AG08395 (cell line): ENCODE measurements at places on chromosomes 12 and 14.

DNA sequence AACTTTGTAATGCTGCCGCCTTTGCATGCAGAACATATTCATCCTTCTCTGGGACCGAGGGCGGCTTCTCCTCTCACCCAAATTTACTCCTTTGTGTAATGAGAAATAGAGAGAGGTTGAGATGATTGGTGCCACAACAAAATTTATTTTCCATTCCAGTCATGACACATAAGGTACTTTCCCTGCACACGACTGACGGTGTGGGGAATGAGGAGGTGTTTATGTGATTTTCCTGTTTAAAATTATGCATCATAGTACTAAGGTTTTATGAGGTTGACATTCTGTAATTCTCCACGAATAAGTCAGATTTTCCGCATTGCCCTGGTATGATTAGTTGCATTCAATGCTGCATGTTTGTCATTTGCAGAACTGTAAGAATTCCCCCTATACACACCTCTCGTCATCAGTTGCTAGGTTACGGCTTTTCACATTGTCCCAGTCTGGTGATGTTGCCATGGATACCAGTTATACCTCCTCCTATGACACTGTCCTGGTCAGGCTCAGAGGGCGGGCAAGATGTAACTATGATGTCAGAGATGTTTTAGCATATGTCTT is 23.1 kb downstream of the BICDL1 start:
- no peak for DNase-seq

DNA sequence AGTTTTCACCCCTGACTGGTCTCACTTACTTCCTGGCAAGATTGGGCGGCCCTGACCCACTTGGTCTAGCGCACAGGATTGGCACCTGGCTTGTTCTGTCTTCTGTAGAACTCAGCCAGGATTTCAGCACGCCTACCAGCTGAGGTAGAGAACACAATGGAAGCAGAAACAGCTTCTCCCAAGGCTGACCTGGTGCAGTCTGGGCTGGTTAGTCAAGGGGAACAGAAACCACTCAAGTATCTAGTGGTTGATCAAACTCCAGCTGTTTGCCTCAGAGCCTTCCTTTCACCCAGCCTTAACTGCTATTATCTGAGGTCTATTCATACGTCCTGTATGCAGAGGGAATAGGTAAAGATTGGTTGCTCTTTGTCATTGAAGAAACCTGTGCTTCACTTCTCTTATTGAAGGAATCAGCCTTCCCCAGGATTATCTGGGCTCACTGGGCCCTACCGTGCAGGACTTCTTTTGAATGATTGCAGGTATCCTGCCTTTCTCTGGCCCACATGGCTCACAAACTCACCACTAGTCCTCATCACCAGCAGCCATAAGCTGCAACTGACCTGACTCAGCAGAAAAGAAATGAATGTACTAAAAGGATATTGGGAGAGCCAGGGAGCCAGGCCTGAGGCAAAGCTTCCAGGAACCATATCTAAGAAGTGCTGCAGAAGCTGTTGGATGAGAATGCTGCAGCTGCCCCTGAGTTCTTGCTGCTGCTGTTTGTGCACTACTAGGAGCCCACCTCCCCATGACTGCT is 2.5 kb upstream of the PLEKHD1 start:
- DNase-seq: no peak

DNA sequence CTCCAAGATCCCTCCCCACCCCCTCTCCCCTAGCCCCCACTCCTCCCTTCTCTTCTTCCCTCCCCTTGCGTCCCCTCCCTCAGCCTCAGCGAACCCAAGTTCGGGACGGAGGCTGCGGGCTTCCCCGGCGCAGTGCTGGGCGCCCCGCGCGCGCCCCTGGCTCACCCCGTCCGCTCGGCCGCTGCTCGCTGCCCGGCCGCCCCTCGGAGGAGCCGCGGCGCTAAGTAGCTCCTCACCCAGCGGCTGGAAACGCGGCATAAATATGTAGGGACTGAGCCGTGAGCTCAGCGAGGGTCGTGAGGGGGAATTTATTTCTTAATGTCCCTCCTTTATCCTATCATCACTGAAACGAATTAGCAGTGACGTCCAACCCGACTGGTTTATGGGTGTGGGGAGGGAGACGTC is at the start of gene NOS1:
Gene NOS1, minus strand, starts transcription at position 280 of the 405 bp plus-strand sequence. CDS start 30,557 bp downstream, outside the sequence.
- no peak for DNase-seq

GRCh38 chr14:44971459-44971858 is 9.5 kb downstream of the TOGARAM1 start:
- DNase-seq: no peak

- DNase-seq: no peak
These were observed 26.6 kb downstream of the UBE3B start for GRCh38 chr12:109504068-109504467.

DNA sequence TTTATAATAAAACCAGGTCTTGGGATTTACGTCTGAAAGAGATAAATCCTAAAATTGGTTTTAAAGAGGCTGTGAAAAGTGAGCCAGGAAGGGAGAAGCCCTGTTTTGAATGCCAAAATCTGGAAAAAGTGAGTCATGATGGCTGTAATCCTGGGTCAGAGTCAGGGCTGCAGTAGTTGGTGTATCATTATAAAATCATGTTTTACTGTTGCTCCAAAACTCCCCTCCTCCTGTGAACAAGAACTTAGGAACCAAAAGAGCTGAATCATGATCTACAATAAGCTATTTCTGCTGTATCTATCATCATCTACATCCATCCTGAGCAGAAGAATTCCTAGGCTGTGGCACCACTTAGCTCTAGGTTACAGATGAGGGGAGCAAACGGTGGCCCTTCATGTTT is 79.3 kb downstream of the LMO3 start:
- DNase-seq: peak; percentile 41

GRCh38 chr14:50040401-50040775 is 76.0 kb downstream of the VCPKMT start:
- DNase-seq: peak; percentile 58

DNA sequence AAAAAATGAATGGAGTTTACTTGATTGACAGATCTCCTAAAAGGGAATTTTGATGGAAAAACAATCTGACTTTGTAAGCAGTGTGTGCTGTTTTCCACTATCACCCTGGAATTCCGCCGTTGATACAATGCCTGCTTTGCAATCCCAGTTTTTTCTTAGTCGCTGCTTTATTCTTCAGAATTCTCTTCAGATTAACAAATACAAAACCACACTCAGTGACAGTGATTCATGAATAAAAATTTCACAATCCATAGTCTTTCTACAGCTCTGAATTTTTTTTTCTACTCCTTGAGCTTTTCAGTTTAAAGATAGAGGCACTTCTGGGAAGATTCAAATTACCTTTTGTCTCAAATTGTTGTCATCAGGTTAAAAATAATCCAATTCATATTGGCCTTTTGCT is 44.6 kb upstream of the KITLG start:
- DNase-seq: peak; percentile 61

- no peak for DNase-seq
These were observed 202 bp downstream of the YAF2 start for GRCh38 chr12:42237853-42238239.

DNA sequence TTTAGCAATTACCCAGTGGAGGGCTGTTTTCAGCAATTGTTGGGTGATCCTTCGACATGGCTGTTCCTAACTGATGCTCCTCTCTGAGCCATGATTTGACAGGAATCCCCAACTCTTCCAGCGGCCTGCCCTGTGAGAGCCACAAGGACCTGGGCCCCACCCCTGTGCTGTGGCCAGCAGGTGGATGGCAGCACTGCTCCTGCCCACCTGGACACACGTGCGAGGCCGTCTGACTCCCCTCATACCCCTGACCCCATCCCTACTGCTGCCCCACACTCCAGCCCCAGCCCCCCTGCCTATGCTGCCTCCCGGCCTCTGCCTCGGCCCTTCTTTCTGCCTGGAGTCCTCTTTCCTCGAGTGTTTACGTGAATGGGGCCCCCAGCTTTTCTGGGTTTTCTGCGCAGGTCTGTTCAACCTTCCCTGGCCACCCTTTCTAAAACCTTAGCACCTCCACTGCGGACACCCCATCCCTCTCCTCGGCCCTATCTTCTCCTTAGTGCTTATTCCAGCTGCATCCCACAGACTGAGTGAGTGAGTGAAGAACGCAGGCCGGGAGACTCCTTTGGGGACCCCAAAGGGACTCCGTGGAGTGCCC is 111.4 kb downstream of the DICER1 start:
- no peak for DNase-seq

DNA sequence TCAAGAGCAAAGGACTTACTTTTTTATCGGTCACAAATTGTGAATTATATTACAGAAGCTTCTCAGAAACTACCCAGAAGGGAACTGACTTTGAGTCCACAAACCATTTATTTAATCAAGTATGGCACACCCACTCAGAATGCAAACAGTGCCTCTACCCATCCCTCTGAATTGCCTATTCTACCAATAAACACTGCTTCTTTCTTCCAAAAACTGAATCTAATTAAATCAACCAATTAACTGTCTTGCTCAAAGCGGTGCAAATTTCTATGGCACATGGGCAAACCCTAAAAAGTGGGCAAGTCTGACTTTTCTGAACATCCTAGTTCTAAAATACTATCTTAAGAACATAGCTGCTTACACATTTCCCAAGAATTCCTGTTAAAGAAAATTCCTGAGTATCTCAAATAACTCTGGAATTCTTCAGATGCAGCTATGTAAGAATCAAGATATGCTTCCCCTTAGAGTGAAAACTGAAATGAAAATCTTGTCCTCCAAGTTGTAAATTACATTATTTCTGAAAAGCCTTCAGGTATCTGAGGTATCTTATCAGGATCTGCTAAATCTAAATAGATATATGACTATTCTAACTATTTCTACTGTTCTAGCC is 4.3 kb downstream of the SPTLC2 start:
- DNase-seq: peak; percentile 11

GRCh38 chr12:49190974-49191373 is 2.1 kb upstream of the TUBA1A start:
- DNase-seq: no peak
